ENCODE measurements at places on chromosomes 2 and 18.

- DNase-seq: no peak
Measured at GRCh38 chr18:23494992-23495391, 8.3 kb upstream of the RMC1 start.

DNA sequence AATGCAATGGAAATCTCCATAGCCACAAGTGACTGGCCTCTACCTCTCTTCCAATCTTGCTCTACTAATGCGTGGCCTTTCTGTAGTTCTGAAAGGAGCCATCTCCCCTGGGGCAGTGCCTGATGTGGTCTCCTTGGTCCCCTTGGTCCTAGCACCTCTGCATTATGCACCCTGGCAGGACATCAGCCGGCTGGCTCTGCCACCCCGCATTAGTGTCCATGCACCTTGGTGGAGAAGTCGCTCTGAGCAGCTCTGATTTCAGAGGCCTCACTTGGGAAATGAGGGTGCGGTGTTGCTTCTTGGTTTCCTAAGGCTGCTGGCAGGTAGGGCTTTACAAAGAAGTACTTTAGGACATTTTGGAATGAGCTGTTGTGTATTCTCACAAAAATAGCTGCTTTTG is 317.9 kb downstream of the GBX2 start:
- no peak for DNase-seq

DNA sequence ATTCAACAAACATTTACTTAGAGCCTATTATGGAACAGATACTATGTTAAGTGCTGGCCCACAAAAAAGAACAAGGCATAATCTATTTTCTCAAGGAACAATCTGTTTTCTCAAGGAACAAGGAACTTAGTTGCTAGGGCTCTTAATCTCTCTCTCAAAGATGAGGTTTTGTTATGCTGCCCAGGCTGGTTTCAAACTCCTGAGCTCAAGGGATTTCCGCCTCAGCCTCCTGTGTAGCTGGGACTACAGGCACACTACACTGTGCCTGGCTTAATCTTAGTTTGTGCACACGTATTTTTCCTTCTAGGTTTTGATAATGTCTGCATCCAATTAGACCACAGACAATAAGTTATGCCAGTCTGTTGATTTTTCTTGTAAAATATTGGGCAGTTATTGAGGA is 89.5 kb downstream of the PTH2R start:
- DNase-seq: no peak

DNA sequence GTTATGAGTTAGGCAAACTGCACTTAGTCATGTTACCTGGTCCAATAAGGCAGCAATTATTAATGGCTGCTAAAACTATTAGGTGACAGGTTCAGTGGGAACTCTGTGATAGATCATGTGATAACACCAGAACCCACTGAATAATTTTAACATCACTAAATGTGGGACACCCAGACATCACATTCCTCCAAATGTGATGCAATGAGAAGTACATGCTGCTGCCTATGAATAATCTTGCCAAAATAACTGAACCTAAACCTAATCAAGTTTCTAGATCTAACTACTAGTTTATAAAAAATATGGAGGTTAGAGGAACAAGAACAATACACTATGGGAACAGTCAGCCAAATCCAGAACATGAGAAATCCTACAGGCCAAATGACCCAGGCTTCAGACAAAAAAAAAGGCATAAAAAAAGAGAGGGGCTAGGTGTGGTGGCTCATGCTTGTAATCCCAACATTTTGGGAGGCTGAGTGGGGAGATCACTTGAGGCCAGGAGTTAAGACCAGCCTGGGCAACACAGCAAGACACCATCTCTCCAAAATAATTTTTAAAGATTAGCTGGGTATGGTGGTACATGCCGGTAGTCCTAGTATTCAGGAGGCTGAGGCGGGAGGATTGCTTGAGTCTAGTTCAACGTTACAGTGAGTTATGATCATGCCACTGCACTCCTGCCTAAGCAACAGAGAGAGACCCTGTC is 7.0 kb upstream of the ACTR2 start:
- DNase-seq: no peak

DNA sequence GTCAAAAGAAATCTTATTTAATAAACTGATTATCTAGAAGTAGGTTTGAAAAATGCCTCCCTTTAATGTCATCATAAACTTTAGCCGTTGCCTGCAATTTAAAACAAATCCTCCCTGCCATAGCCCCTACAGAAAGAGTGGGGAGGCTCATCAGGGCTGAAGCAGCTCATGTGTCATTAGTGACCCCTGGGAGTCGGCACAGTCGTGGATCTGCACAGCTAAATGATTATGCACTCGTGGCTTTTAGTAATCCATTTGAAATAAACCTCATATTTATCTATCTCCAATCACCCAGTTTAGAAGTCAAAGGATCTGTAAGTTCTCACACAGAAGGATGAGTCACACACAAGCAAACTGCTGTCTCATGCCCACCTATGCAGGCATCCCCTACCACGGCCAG is 277.3 kb downstream of the SS18 start:
- no peak for DNase-seq

DNA sequence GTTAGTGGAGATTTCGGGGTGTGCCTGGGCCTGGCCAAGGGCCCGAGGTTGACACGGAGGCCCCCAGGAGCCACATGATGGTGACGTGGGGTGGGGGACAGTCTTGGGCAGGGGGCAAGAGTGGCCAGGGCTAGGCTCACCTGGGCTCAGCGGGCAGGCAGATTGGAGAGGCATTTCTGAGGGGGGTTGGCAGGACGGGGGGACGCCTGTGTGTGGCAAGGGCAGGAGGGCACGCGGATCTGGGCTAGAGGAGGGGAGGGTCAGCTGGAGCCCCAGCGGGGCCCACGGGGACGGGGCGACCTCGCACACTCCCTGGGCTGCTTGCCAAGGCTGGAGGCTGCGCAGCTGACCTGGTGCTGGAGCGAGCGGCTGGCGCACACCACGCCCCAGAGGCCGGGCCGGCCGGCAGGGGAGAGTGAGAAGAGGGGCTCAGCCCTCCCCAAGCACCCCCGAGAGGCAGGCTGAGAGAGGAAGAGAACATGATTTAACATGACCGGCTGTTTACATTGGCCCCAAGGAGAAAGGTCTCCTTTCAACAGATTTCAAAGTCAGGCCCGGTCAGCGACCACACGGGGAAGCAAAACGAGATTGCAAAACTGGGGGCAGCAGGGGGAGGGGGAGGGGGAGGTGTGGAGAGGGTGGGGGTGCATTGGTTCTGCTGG is 38.0 kb upstream of the SNED1 start:
- DNase-seq: peak; percentile 0

- no peak for DNase-seq
Measured at GRCh38 chr18:43931439-43931838, 654.1 kb upstream of the SYT4 start.

- no peak for DNase-seq
Measured at GRCh38 chr2:226981791-226982326, 146.0 kb downstream of the RHBDD1 start.

DNA sequence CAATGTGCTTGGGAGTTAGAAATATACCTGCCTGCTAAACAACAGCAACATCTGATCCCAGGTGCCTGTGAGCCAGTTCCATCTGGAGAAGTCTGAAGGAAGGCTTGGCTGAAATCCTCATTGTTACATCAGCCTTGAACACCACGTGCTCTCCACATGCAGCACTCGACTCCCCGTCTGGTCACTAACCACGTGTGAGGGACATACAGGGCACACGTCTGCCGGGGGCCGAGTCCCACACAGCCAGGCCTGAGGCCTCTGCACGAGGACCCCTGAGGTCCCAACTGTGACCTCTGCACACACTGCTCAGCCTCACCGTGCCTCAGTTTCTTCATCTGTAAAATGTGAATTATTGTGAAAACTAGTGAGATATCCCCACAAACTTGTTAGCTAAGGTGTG is 236.5 kb upstream of the SALL3 start:
- DNase-seq: no peak

DNA sequence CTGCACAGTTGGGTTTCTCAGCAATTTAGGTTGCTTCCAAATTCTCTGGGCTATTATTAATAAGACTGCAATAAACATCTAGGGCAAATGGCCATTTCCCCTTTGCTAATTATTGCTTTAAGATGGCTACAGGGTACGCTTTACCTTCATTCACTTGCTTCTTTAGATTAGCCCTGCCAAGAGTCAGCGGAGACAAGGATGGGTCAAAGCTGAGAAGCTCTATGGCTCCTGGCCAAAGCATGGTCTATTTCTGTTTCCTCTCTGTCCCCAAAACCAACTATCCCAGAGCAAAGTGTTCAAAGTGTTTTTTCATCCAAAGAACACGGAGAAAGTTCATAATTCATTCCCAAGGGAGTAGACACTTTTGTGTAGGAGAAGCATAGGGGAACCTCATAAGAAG is 75.2 kb upstream of the NFU1 start:
- no peak for DNase-seq
